IPS DF 6.9 (cell line): ENCODE measurements at places on chromosomes 7 and 10.

- peak; percentile 61 for DNase-seq
Observed at GRCh38 chr7:73308665-73309214, at the start of gene NSUN5. Gene NSUN5, minus strand, starts transcription at chr7:73308826. Its CDS starts 36 bp downstream, at chr7:73308790.

GRCh38 chr7:64868499-64868898, 34.6 kb upstream of the ZNF273 start:
- DNase-seq = no peak

DNA sequence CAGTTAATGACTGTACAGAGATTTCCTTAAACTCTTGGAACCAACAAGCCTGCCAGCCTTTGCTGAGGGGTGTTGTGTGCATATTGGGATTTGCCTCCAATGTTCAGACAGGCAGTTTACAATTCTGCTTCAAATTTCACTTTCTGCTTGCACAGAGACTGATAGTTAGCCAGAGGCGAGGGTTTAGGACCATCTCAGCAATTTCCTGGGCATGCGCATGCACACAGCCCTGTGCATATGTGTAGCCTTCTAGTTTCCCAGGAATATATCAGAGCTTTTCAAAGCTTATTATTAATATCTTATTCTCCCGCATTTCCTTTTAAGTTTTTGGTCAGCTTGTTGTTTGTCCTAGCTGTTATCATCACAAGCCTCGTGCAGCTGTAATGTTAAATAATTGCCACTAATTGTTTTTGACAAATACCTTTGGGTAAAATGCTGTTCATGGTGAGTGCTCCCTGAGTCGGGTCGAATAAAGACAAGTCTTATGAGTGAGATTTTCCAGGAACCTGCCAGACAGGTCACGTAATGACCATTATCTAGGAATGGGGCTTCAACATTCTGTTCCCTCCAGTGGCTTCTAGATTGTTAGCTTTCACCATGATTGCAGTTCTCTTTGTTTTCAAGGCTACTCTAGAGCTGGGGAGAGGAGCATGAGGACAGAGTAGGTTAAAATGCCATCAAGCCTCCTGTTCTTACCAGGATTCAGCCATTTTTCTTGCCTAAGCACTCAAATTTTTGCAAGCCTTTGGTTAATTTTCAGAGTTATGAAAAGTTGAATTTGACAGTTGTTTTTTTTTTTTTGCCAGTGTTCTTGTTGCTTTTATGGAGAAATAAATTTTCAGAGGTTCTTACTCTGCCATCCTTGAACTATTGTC, 24.1 kb upstream of the DNAJC1 start:
- DNase-seq = no peak

DNA sequence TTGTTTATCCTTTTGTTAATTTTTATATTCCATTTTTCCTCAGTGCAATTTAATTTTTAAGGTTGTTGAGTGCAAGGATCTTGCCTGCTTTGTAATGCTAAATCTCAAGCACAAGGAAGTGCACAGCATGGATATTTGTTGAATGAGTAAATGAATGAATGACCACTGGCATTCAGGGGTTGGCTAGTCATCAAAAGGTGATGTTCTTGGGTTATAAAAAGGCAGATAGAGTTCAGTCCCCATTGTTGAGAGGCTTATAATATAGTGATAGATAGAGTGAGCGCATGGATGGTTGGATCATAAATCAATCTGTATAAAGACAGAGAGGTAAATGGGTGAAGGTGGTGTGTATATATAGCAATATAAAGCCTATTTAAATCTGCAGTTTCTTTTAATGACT, 193.2 kb upstream of the KLF6 start:
- DNase-seq = no peak

DNA sequence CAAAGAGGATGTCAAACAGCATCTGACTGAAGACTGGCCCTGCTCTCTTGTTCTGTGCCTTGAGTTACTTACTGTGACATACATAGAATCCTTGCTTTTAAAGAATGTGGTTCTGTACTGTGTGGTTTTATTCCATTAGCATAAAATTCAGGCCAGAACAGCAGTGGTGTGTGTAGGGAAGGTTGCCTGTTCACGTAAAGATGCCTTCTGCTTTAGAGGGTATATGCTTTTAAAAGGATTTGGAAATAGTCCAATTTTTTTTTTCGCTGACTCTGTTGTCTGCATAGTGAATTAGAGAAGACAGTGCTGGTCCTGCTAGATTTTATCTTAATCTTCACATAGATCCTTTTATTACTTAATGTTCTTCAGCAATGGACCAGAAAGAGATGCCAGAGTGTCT, 470.8 kb upstream of the SEMA3A start:
- no peak for DNase-seq

DNA sequence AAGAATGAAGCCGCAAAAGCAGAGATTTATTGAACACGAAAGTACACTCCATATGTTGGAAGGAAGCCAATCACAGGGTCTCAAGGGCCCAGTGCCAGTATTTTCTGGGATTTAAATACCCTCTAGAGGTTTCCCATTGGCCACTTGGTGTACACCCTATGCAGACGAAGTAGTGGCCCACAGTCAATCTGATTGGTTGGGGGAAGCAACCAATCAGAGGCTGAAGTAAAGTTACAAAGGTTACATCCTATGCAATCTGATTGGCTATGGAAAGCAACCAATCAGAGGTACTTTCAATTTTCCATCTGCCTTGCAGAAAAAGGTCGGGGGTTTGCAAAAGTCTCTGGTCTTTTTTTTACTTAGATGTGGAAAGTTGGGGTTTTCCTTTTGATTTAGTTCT, 481.3 kb upstream of the NRP1 start:
- DNase-seq = no peak

- DNase-seq = no peak
Observed at GRCh38 chr7:39967406-39968161, 17.5 kb downstream of the CDK13 start.

DNA sequence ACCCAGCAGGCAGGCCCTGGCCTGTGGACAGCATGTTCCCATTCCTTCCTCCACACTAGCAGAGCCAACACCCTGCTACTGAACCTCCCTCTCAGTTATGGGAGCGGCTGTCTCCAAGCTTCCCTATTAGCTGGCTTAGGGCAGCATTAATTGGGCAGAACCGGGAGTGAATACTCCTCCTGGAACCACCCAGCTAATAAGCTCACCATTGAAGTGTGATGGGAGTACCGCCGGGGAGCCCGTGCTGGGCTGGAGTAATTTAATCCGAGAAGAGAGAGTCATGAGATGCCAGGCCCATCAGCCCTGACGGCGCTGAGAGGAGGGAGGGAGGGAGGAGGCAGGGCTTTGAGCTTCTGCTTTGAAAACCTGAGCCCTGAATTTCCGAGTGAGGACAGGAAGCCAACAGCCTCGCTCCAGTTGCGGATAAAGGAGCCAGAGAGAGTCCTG, 31.8 kb upstream of the ELFN1 start:
- peak; percentile 9 for DNase-seq

- no peak for DNase-seq
Observed at GRCh38 chr7:135744938-135745702, 3.5 kb downstream of the FAM180A start.

DNA sequence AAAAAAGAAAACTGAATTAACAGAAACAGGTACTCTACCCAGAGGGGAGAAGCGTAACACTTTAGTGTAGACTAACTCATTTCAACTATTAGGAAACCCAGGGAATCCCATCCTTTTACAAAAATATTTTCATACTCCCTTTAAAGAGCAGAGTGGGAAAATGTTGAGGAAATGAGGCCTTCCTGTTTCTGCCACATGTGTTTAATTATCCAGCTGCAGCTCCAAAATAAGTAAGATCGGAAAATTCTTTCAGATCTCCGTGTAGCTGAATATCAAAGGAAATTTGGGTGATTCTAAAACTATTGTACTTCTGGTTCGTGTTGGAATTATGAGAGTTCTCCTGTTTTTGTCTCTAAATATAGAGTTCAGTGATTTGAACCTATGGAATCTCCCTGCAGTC, 58.0 kb upstream of the CAV2 start:
- no peak for DNase-seq

- no peak for DNase-seq
Observed at GRCh38 chr10:53701213-53701612, 928.6 kb upstream of the MBL2 start.

DNA sequence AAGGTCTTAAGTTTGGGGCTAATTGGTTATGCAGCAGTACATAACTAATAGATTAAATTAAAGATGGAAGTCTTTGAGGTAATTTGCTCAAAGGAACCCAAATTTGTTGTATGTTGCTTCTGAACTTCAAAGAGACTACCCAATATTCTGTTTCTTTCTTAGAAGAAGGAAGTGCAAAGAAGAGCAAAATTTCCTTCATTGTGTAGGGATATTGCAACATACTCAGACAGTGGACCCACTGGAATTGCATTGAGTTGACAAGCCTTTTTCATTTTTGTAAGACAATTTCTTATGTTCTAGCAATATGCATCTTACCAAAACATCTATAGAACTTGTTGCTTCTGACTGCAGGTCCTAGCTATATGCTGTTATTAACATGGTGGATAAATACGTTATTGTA, 527.8 kb downstream of the SH2D4B start:
- no peak for DNase-seq

DNA sequence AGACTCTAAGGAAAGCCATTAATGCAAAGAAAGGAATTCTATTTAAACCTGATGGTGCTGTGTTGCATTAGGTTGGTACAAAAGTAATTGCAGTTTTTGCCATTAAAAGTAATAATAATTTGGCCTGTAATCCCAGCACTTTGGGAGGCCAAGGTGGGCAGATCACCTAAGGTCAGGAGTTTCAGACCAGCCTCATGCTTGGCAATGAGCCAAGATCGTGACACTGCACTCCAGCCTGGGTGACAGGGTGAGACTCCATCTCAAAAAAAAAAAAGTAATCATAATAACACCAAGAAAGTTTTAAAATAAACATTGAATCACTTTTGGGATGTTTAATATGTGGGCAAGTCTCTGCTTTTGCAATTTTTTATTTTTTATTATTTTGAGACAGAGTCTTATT, 107.3 kb upstream of the FRMD4A start:
- DNase-seq = no peak

GRCh38 chr10:62116896-62117295, 151.7 kb downstream of the RTKN2 start:
- DNase-seq = no peak

- DNase-seq = no peak
Observed at GRCh38 chr10:19788902-19789301, 27.3 kb upstream of the PLXDC2 start.
